ENCODE measurements at places on chromosomes 4 and X. TPM values are rescaled to one million over a fixed set of nuclear protein-coding genes. Genes with fewer than 3 reads are reported as not detected.
A peak's percentile ranks its signal among the peaks of the same experiment; 100 is the strongest.

Gene ZCCHC18
- 0.25 TPM for total RNA-seq

Gene GPC3
- total RNA-seq: 1.7 TPM

- no peaks in the 10 kb centered on the region for H3K27me3 ChIP-seq
- no peaks in the 10 kb centered on the region for H3K4me1 ChIP-seq
Observed at GRCh38 chr4:182067828-182068227, 175.4 kb upstream of the TENM3 start.

GRCh38 chrX:97842468-97843199 lies 958.9 kb downstream of the RPA4 start:
- H3K4me1 ChIP-seq: no peaks in the 10 kb centered on the region
- no peaks in the 10 kb centered on the region for H3K36me3 ChIP-seq
- H3K4me3 ChIP-seq: no peak overlapping the region

DNA sequence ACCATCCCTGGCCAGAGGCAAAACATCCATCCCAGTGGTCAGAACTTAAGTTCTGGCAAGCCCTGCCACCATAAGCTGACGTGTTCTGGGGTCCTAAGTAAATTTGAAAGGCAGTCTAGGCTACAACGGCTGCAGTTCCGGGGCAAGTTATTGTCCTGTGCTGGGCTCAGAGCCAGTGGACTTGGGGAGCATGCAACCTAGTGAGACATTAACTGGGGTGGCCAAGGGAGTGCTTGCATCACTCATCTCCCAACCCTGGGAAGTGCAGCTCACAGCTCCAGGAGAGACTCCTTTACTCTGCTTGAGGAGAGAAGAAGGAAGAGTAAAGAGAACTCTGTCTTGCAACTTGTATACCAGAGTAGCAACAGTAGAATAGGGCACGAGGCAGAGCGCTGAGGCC lies 425.4 kb upstream of the PITX2 start:
- no peak overlapping the region for H3K4me3 ChIP-seq
- no peak overlapping the region for H3K27ac ChIP-seq
- no peaks in the 10 kb centered on the region for H3K36me3 ChIP-seq
- no peaks in the 10 kb centered on the region for H3K4me1 ChIP-seq
- DNase-seq: no peak
- no peaks in the 10 kb centered on the region for H3K27me3 ChIP-seq

DNA sequence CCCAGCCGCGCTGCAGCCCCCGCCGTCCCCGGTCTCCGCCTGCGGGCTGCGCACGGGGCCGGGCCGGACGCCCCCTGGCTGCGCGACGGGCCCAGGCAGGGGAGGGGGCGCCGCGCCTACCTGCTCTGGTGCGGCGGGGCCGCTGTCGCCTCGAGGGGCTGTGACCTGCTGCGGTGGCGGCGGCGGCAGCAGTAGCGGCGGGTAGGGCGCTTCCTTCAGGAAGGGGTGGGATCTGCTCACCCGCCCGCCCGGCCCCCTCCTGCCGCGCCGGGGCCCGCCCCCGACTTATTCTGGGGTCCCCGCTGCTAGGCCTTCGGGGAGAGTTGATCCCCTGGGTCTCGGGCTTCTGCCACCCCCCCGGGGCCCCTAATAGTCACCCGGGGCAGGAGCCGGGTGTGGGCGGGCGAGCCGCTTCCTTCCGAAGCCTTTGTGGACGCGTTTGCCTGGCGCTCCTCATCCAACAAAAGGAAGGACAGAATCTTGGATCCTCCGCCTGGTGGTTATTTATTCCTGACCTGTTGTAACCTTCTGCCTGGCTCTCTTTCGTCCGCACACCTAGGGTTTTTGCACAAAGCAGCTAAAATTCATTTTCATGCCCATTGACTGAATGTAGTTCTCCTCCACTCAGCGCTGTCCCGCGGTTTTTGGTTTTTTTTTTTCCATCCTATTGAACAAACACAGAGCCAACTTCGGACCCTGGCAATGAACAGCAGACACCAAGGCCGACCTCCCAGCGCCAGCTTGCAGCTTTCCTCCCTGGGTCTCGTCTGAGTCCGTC lies at the start of gene TMEM150C:
Gene TMEM150C, minus strand, starts transcription at position 203 of the 778 bp plus-strand sequence. CDS start 57,331 bp downstream, outside the sequence.
- H3K27me3 ChIP-seq: no peaks in the 10 kb centered on the region
- H3K36me3 ChIP-seq: no peaks in the 10 kb centered on the region
- H3K27ac ChIP-seq: peak within 1 kb of the TSS; percentile 73
- H3K4me1 ChIP-seq: peaks cover 6% of the 10 kb centered on the region
- peak; percentile 41 for DNase-seq
- H3K4me3 ChIP-seq: peak within 1 kb of the TSS; percentile 96

DNA sequence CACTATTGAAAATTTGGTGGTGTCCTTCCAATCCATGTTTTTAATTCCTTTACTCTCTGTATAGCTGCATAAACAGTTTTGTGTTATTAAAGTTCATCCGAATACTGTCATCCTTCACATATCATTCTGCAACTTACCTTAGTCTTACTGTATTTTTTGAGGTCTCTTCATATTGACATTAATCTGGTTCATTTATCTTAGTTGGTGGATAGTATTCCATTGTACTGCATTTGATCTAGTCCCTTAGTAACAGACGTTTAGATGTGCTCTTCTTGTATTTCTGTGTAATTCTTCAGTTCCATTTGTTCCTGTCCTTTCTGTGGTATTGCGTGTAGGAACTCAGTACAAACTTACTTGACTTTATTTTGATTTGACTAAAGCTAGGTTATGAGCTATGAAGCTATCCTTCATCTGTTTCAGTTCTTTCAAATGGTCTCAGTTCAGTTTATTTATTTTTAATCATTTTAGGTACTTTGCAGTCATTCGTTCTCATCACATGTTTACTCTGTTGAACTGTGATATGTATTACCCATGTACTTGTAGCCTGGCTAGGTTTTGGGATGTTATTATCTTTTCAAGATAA lies 41.3 kb downstream of the RAPGEF2 start:
- no peak overlapping the region for H3K4me3 ChIP-seq
- no peak for DNase-seq
- no peak overlapping the region for H3K27ac ChIP-seq
- no peaks in the 10 kb centered on the region for H3K27me3 ChIP-seq

DNA sequence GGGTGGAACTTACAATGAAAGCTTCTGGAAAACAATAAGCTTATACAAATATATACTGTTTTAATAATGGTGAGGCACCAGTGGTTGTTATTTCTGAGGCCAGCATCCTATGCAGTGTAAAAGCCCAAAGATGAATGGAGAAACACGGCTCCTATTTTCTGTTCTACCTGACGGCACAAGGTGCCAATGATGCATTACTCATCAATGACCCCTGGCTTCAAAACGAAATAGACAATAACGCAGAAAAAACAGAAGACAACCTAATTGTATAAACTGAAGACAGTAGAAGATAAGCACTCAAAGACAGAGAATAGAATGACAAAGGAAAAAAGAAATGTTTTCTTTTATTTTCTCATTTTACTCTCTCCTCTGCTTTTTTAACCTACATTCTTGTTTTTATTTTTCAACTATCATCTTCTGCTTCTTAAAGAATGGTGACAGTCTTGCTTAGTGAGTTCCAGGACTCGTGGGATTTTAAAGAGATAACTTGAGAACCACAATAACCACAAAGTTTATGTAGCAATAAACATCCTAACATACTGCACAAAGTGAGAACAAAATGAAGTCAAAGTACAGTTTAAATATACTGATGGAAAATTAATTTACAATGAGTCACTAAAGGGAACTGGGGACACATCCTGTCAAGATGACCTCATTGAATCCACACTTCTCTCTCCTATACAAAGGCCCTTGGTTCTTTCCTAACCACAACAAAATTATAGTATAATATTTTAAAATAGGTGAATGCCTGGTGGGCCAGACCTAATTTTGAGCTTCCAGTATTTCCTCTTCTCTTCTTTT lies 169.8 kb downstream of the BTC start:
- no peak for DNase-seq
- H3K27ac ChIP-seq: no peak overlapping the region
- peaks cover 2% of the 10 kb centered on the region for H3K4me1 ChIP-seq
- no peak overlapping the region for H3K4me3 ChIP-seq
- no peaks in the 10 kb centered on the region for H3K36me3 ChIP-seq

Data from liver (tissue), 10 donors.